ENCODE measurements at places on chromosomes 1 and 21. TPM values are rescaled to one million over a fixed set of nuclear protein-coding genes. Genes with fewer than 3 reads are reported as not detected.

GRCh38 chr1:201903135-201903534, 14.4 kb downstream of the SHISA4 start:
- no peak for DNase-seq

- no peak for DNase-seq
These were observed 49.6 kb upstream of the NTPCR start for GRCh38 chr1:232900818-232901217.

- peak; percentile 19 for DNase-seq
These were observed 13.6 kb upstream of the LAMTOR5 start for GRCh38 chr1:110420874-110421793.

GRCh38 chr1:19700079-19700777, 35.6 kb downstream of the HTR6 start:
- DNase-seq: no peak

The GPR37L1 gene
- 0.04 TPM for total RNA-seq

DNA sequence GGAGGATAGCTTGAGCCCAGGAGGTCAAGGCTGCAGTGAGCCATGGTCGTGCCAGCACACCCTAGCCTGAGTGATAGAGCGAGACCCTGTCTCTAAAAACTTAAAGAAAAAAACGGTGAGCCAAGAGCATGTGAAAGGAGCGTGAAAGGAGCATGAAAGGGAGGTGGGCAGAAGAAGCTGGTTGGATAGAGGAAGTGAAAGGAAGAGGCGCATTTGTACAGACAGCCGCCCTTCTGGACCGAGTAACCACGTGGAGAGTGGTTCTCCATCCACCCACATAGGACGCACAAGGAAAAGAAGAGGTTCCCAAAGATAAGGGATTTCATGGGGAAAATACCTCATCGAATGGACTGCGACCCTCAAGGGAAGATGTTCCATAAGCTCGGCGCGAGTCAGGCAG, 60.4 kb upstream of the IFNAR2 start:
- DNase-seq: no peak

GRCh38 chr1:234842726-234843641, 233.0 kb upstream of the IRF2BP2 start:
- no peak for DNase-seq

- DNase-seq: no peak
These were observed 10.5 kb downstream of the MTX1 start for GRCh38 chr1:155218854-155219591.

DNA sequence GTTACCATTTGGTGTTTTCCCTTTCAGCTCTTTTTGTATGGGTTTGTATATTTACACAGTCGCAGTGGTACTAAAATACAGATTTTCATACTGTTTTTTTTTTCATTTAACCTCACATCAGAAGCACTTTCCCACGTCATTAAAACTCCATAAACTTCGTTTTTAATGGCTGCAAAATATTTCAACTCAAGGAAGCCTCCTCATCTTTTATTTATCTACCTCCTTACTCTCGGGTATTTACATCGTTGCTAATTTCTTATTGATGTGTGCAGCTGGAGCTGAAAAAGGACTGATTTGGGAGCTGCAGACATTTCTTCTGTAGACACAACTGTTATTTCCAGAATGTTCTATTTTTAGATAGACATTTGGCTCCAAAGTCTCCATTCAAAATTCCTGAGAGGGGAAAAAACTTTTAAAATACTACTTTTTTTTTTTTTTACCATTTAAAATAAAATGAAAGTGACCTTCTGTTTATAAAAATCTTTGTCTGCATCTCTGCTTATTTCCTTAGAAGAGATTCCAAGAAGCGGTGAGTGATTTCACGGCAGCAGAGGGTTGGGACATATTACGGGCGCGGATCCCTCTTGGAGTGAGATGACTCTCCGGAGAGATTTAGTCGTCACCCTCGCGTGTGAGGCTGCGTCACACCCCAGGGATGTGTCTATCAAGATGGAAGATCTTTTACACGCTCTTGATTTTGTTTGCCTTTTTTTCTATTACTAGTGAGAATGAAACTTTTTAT, 10.1 kb downstream of the RUNX3 start:
- no peak for DNase-seq

DNA sequence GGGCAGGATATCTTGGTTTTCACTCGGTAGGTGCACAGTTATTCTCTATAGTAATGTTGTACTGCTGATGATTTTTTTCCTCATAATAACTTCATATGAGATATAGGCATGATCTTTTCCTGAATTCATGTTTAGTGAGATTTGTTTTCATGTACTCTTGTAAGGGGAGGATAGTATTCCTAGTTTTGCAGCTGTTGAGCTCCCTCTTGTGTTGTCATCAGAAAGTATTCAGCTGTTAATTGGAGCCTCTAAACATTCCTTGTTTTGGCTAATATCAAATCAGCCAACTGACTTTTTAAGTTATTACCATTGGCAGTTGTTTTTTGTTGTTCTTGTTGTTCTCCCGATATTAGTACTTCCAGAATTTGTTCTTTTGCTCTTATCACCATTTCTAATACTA, 24.4 kb downstream of the OR10R2 start:
- no peak for DNase-seq

The ARHGAP30 gene
- 0.07 TPM for total RNA-seq

GRCh38 chr1:212495766-212496494, 63.2 kb downstream of the NENF start:
- no peak for DNase-seq

GRCh38 chr1:44229435-44230167, 16.3 kb downstream of the DMAP1 start:
- DNase-seq: no peak

DNA sequence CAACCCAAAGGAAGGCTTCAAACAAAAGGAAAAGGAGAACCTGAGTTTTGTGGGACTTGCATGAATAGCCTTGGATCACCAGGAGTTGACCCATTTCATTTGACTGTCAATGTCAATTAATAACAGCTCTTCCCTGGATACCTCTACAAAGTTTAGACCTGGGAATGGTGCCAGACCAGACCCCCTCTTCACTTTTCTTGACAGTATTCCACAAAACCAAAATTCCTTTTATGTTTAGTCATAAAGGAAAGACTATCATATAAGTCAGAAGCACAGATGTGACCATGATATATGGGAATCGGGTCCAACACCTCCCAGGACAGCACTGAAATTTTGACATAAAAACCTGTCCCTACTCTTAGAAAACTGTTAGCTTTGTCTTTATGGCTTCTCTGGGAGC, 191.8 kb downstream of the LYPLAL1 start:
- DNase-seq: no peak

The SLAMF7 gene
- total RNA-seq: 0.08 TPM

GRCh38 chr1:66022904-66023620, 230.4 kb downstream of the PDE4B start:
- DNase-seq: no peak

DNA sequence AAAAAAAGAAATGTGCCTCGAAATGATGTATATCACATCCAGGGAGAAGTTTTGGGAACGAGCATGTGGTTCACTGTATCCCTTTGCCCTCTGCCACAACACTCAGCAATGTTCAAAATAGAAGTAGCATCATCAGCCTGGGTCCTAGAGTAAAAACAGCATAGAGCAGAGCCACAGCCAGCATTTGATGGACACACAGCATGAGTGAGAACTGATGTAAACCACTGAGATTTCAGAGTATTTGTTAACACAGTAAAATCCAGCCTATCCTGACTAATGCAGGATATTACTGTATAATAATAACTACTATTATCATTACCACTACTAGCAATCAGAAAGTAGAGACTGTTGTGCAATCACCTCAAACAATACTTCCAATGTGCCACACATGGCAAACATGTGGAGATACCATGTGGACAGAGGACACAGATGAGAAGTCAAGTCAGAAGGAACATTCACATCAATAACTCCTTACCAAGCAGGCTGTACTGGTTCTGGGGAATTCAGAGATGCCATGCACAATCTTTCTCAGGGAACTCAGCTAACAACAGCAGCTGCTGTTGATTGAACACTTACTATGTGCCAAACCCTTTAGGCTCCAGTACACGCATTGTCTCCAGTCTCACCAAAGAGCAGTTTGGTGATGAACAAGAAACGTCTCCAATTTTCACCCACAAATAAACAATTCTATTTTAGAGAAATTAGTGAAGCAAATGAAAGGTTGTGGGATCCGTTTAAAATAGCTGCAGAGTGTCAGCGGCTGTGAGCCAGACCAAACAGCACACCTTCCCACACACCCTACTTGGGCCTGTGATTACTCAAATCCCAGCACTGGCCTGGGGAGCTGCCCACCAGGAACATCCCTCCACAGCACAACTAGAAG, 16.6 kb upstream of the GFI1 start:
- no peak for DNase-seq

- no peak for DNase-seq
These were observed 160.0 kb downstream of the SEC16B start for GRCh38 chr1:177809819-177810218.

DNA sequence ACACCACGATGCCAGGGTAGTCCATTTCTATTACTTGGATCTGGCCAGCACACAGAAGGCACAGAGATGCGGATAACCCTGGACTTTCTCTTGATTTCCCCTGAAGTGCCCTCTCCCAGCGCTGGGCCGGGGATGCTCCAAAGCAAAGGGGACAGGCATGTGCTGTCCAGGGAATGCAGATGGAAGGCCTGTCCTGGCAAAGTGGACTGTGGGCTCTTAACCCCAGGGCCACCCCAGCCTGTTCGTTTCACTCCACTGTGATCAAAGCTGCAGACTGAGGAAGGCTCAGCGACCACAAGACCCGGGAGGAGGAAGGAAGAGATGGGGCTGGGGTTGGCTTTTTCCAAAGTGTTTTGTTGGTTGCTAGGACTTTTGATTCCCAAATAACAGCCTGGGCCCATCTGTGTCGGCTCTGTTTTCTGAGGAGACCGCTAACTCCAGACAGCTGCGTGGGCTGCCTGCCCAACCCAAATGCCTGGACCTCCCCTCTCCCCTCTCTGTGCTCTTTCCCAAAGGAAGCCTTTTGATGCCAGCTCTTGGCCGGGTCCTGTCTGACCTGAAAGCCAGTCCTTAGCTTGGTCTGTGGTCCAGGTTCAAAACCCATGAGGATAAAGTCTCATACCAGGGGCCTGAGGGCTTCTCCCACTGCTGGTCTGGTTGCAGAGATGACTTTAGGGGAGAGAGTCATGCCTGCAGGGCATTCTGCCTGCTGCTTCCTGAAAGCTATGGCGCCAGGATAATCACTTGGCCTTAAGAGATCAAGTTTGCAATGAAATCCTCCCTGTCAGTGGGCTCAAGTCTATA, 119.6 kb upstream of the CD34 start:
- no peak for DNase-seq

DNA sequence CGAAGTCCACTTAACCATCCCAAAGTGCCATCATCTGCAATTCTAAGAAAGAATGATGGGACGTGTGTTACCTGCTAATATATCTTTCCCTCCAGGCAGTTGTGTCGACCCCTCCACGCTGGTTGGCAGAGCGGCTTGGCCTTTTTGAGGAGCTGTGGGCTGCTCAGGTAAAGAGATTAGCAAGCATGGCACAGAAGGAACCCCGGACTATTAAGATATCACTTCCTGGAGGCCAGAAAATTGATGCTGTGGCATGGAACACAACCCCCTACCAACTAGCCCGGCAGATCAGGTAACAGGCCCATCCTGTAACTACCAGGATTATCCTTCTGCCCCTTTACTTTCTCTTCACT, 520 bp downstream of the TARS2 start:
- no peak for DNase-seq

DNA sequence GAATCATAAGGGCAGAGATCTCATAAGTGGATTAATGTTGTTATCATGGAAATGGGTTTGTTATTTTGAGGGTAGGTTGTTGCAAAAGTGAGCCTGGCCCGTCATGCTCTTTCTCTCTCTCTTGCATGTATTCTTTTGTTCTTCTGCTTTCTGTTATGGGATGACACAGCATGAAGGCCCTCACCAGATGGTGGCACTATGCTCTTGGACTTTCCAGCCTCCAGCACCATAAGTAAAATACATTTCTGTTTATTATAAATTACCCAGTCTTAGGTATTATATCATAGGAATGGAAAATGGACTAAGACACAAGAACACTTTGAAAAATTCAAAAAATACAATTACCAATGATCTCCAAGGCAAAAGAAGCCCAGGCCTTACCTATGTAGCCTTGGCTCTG, 676.1 kb downstream of the PTPRU start:
- DNase-seq: no peak

DNA sequence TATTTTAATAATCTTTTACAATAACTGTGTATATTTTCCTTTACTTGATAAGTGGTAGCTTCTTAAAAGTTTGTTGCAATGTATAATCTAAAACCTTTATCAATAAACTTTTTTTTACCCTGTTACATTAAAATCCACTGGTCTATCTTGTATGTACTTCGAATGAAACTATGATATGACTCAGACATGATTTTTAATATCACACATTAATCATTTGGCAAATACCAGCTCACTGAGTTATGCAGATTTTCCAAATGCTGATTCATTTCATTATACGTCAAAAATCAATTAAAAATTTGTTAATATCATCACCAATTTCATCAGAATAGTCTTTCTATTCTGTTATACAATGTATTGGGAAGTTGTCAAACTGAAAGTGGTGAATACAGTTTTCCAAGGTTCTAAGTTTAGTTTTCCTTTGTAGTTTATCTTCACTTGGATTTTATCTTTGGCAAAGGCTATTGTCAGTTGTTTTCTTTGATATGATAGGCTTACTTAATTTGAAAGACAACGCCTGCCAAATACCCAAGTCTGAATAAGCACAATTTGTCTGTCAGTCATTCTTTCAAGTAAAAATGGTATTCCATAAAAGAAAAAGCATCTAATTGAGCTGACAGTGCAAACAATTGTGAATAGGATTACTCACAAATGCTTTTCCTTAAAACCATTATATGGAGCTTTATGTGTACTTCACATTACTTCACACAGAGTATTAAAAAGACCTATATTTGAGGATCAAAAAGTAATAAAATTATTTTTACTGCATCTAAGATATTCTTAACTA, 127.0 kb downstream of the NME7 start:
- no peak for DNase-seq

- DNase-seq: no peak
These were observed 498.3 kb downstream of the NPHP4 start for GRCh38 chr1:5493851-5494311.

- DNase-seq: no peak
These were observed 805 bp downstream of the ZNHIT6 start for GRCh38 chr1:85707267-85707989.

DNA sequence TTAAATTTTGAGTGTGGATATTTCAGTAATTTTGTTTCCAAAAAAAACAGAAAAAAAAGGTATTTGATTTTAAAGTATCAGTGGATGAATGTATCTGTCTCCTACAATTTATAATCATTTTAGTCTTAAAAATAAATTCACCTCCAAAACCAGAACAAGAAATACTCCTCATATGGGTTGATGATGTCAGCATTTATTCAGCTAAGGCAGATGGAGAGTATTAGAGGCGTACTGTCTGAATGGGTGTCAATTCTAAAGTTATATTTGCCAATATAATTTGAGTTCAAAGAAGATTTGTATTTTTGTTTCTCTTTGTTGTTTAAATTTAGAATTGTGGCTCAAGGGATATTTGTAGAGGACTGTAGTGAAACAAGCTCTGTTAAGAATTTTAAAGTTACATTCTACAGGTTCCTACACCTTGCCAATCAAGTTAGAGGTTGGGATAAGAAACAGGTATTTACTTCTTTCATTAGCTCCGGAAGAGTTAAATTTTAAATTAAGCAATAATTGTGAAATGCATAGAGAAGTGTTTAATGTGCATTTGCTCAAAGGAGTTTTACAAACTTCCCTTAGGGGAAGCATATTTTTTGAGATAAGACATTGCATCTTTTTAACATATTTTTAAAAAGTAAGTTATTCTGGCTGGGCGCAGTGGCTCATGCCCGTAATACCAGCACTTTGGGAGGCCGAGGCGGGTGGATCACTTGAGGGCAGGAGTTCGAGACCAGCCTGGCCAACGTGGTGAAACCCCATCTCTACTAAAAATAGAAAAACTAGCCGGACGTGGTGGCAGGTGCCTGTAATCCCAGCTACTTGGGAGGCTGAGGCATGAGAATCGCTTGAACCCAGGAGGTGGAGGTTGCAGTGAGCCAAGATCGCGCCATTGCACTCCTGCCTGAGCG, 1.2 kb downstream of the PLA2G4A start:
- no peak for DNase-seq
